ENCODE measurements at places on chromosomes 2 and 18.

- no peak for DNase-seq
These were observed 52.6 kb upstream of the TPO start for GRCh38 chr2:1360557-1361250.

DNA sequence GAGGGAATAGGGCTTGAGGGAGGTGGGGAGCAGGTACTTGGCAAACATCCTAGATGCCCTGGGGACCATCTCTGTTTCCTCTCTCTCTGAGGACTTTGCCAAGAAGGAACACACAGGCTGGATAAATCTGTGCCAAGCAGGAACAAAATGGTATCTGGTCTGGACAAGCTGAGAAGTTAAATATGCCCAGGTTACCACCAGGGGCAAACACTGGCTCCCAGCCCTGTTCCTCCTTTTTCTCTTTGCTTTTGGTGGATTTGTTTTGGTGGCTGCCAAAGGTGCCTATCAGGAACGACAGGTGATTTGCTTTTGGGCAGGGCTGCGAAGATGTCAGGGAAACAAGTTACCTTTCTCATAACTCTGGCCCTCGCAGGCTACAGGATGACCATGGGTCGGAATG lies 227.5 kb upstream of the SMAD2 start:
- no peak for DNase-seq

DNA sequence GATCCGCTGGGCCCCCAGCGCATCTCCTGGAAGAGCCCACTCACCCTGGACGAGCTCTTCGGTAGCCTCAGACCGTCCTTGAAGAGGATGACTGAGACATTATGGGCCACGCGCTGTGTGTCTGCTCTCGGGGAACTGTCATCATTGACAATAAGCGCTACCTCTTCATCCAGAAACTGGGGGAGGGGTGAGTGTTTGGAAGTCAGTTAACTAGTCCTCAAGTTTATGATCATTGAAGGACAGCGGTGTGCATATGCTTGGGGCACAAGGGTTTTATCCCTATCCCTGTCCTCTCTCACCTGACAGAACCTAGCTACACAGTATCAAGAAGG lies 586 bp downstream of the STK16 start:
- no peak for DNase-seq

GRCh38 chr2:150232321-150232720 lies 255.1 kb downstream of the RND3 start:
- DNase-seq, result no peak
